ENCODE measurements at places on chromosomes 4 and X.

- no peak for DNase-seq
Measured at GRCh38 chrX:152177497-152178269, 39.3 kb upstream of the MAGEA10 start.

GRCh38 chrX:86806786-86807185 is 658.5 kb downstream of the DACH2 start:
- DNase-seq = no peak

- no peak for DNase-seq
Measured at GRCh38 chrX:46601283-46601682, 27.7 kb downstream of the CHST7 start.

DNA sequence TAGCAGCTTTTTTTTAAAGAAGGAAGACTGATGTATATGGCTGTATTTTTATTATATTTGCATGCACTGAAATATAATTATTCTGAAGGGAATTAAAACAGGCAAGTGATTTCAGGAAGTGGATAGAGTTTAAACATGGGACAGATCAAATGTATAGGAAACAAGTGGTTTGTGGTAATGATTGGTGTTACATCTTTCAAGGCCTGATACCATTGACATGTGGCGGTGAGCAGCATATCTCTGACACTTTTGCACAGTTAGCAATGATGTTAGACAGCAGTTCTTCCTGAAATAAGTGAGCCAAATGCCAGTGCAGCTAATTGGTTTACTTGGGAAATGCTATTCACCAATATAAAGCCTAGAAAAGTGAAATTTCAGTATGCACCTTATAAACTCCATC is 272.1 kb downstream of the RPA4 start:
- DNase-seq = no peak
